ENCODE measurements at places on chromosomes 11 and 22. TPM values are rescaled to one million over a fixed set of nuclear protein-coding genes. Genes with fewer than 3 reads are reported as not detected.
A peak's percentile ranks its signal among the peaks of the same experiment; 100 is the strongest.

The CABP7 gene
- total RNA-seq = 0.13 TPM

The JAML gene
- not detected for total RNA-seq

DNA sequence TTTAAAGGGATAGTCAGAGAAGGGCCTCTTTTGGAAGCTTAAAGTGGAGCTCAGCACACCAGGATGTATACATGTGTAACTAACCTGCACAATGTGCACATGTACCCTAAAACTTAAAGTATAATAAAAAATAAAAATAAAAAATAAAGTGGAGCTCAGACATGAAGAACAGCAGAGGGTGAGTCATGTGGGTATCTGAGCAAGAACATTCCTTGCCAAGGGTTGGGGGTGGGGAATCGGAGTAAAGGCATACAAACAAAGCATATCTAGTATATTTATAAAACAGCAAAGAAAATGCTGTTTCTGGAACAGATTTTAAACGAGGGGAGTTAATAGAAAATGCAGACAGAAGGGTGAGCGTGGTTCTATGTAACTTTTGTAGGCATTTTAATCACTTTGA, 562.6 kb upstream of the ANO3 start:
- DNase-seq = no peak

DNA sequence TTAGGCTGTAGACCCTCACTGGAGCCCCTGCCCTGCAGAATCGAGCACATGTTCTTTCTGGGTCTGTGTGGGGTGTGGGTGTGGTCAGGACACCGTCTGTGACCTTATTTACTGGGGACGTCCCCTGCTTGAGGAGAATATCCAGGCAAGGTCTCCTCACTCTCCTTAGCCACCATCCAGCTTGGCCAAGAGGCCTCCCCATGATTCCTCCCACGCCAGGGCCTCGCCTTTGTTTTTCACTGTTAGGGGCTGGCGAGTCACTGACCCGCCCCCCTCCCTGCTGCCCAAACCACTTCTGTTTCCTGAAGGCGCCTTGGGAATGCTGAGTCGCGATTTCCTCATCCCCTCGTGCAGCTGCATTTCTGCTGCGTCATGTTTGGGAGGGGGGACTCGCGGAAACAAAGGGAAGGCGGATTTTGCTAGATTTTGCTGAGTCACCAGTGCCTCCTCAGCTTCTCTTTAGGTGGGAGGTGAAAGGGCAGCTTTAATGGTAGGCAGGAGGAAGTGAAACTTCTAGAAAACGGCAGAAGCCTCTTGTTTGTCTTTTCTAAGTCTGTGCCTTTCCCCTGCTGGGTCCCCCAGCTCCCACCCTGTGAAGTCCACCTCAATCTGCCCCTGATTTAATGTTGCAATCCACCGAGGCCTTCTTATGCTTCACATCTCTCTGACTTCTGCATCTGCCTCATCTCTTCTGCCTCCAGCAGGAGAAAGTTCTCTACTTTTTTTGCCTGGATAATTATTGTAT, 4.0 kb upstream of the HMOX1 start:
- DNase-seq = peak; percentile 97
